ENCODE measurements at places on chromosomes 4 and X. TPM values are rescaled to one million over a fixed set of nuclear protein-coding genes. Genes with fewer than 3 reads are reported as not detected.

- no peaks in the 10 kb centered on the region for H3K36me3 ChIP-seq
- H3K4me3 ChIP-seq = no peak overlapping the region
- H3K27ac ChIP-seq = no peak overlapping the region
- no peaks in the 10 kb centered on the region for H3K4me1 ChIP-seq
Measured at GRCh38 chr4:64121803-64122202, 287.4 kb downstream of the TECRL start.

- no peaks in the 10 kb centered on the region for H3K27me3 ChIP-seq
- peaks cover 14% of the 10 kb centered on the region for H3K4me1 ChIP-seq
- no peak overlapping the region for H3K27ac ChIP-seq
- DNase-seq = no peak
- no peak overlapping the region for H3K4me3 ChIP-seq
Measured at GRCh38 chr4:145822181-145822580, 116.4 kb downstream of the ZNF827 start.

GRCh38 chrX:64805683-64806082, 170.6 kb downstream of the ZC4H2 start:
- H3K36me3 ChIP-seq = no peaks in the 10 kb centered on the region
- no peaks in the 10 kb centered on the region for H3K4me1 ChIP-seq
- H3K4me3 ChIP-seq = no peak overlapping the region

- no peak overlapping the region for H3K4me3 ChIP-seq
- H3K4me1 ChIP-seq = peaks cover 2% of the 10 kb centered on the region
- no peaks in the 10 kb centered on the region for H3K36me3 ChIP-seq
Measured at GRCh38 chr4:156832886-156833285, 138.7 kb downstream of the PDGFC start.

GRCh38 chr4:22071749-22072148, 123.2 kb upstream of the KCNIP4 start:
- H3K4me1 ChIP-seq = no peaks in the 10 kb centered on the region
- no peaks in the 10 kb centered on the region for H3K27me3 ChIP-seq
- H3K36me3 ChIP-seq = no peaks in the 10 kb centered on the region
- no peak overlapping the region for H3K27ac ChIP-seq
- no peak for DNase-seq

DNA sequence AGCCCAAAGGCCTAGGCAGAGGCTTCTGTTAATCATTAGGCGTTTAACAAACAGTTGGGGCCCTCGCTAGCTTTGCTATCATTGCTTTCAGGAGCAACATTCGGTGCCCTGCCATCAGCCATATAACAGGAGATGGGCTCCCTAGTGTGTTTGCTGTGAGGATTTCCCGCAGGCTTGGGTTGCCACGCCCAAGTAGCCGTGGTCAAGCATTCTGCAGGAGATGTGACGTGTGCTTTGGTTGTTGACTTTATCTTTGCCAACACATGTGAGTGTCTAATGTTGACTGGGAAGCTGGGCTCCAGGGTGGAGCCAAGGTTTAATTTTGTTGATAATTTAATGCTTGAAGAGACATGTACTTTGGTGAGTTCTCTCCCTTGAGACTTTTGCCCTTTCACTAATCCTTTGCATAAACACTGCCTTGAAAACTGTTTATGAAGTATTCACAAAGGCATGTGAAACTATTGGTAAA, 184.6 kb upstream of the KIT start:
- no peak overlapping the region for H3K4me3 ChIP-seq
- H3K27ac ChIP-seq = peak overlapping the region; percentile 21
- no peaks in the 10 kb centered on the region for H3K27me3 ChIP-seq
- H3K4me1 ChIP-seq = peaks cover 6% of the 10 kb centered on the region

DNA sequence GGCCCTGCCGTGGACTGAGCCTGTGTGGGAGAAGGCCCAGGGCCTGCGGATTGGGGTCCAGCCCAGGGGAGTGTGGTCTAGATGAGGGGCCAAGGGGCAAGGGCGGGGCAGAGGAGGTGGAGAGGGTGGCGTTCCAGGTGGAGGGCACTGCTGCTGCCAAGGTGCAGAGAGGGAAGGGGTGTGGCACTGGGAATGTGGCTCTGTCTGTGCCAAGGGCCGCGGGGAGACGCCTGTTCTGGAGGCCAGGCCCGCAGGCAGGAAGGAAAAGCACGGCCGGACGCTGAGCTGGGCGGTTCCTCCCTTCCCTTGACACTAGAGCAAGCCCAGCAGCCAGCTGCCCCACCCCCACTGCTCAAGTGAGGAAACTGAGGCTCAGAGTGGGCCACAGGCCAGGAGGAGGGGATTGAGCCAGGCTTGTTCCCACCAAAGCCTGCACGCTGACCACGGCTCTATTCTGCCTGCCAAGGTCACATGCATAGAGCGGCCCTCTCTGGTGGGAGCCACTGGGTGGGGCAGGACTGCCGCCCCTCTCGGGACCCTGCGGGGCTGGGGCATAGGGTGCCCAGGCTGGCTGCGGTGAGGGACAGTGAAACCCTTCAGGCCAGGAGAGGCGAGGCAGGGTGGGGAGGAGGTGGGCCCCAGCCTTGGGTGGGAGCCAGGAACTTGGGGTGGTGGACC, 13.0 kb downstream of the SH3BP2 start:
- H3K4me1 ChIP-seq = peaks cover 19% of the 10 kb centered on the region
- H3K4me3 ChIP-seq = no peak overlapping the region
- 0 out of 2 replicates have a peak, but pooled peaks cover 2% of the 10 kb centered on the region for H3K36me3 ChIP-seq
- DNase-seq = no peak

NPY2R gene
- total RNA-seq = not detected

DMRTC1 gene
- not detected for total RNA-seq

AKAP14 gene
- not detected for total RNA-seq
